ENCODE measurements at places on chromosomes 1 and 21. TPM values are rescaled to one million over a fixed set of nuclear protein-coding genes. Genes with fewer than 3 reads are reported as not detected.

The CD48 gene
- total RNA-seq = under 0.01 TPM

The ASCL5 gene
- under 0.01 TPM for total RNA-seq

The HTR1D gene
- not detected for total RNA-seq

The RPTN gene
- not detected for total RNA-seq

The IVL gene
- total RNA-seq = not detected

The FCN3 gene
- not detected for total RNA-seq

The CD2 gene
- not detected for total RNA-seq

The PLA2G2C gene
- total RNA-seq = not detected

The FAM163A gene
- total RNA-seq = not detected

The DNAI4 gene
- total RNA-seq = 12.1 TPM

The GSTM5 gene
- 16.4 TPM for total RNA-seq

The ABL2 gene
- 85.4 TPM for total RNA-seq

The FCRL6 gene
- total RNA-seq = not detected

The NBPF20 gene
- 2.8 TPM for total RNA-seq

The SPRR1A gene
- total RNA-seq = not detected

The SLAMF9 gene
- not detected for total RNA-seq

The SAMSN1 gene
- not detected for total RNA-seq

The TRAPPC10 gene
- 22.0 TPM for total RNA-seq

The C8B gene
- total RNA-seq = not detected

The GNAT2 gene
- under 0.01 TPM for total RNA-seq

The DDAH1 gene
- 50.0 TPM for total RNA-seq

The SPRR2F gene
- total RNA-seq = not detected

All from fibroblast of lung (primary cell).